ENCODE measurements at places on chromosomes 6 and 20.
A peak's percentile ranks its signal among the peaks of the same experiment; 100 is the strongest.

- peak; percentile 21 for DNase-seq
These were observed at the start of gene VGLL2 for GRCh38 chr6:117265410-117266256. Gene VGLL2, plus strand, starts transcription at chr6:117265558. Its CDS starts 206 bp downstream, at chr6:117265764.

DNA sequence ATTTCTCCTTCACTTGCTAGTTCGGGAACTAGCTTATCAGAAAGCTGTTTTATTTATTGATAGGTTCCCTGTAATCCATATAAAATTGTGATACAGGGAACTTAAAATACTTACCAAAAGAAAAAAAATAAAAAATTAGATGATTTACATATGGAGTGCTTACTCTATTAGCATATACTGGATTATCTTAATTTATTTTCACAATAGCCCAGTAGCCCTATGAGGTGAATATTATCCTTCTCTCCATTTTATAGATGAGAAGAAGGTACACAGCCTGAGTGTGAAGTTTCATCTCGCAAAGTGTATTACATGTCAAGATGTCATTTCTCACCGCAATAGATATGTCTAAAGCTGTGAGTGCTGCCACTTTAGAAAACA lies 463.5 kb downstream of the CDKAL1 start:
- no peak for DNase-seq

DNA sequence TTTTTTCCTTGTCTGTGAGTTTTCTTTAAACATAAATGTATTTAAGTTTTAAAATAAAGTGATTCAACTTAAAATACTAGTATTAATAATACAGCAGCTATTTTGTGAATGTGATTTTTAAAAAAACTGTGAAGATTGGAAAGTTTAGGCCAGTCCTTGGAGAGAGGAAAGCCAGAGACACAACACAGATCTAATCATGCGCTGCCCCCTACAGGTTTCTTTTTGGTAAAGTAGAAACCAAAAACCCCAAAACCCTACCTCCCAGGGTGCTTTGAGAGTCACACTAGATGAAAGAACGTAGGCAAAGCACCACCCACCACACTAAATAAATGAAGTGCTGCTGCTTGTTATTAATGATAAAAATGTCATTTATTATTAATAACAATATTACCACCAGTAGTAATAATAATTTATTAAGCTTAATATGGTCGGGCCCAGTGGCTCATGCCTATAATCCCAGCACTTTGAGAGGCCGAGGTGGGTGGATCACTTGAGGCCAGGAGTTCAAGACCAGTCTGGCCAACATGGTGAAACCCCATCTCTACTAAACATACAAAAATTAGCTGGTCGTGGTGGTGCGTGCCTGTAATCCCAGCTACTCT lies 33.7 kb downstream of the SLC9A8 start:
- DNase-seq = no peak

DNA sequence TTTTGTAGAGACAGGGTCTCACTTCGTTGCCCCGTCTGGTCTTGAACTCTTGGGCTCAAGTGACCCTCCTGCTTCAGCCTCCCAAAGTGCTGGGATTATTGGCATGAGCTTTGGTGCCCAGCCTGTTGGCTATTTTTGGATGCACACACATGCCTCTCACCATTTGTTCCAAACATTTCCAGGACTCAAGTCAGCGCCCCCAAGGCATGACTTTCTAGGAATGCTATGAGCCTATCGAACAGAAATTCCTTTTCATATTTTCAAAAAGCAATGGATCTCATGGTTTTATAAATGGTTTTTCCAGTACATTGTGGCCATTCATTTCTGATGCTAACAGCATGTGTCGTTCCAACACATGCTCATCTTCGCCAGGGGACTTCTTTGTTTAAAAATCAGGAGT lies 119.3 kb upstream of the NAA20 start:
- no peak for DNase-seq

GRCh38 chr6:77607004-77607403 lies 45.8 kb upstream of the MEI4 start:
- no peak for DNase-seq
